ENCODE measurements at places on chromosomes 7 and 10. TPM values are rescaled to one million over a fixed set of nuclear protein-coding genes. Genes with fewer than 3 reads are reported as not detected.

The COL26A1 gene
- 3.5 TPM for total RNA-seq

The PBLD gene
- total RNA-seq = 4.2 TPM

- peak; percentile 85 for DNase-seq
Measured at GRCh38 chr7:78020136-78020873, 221.7 kb downstream of the PHTF2 start.

DNA sequence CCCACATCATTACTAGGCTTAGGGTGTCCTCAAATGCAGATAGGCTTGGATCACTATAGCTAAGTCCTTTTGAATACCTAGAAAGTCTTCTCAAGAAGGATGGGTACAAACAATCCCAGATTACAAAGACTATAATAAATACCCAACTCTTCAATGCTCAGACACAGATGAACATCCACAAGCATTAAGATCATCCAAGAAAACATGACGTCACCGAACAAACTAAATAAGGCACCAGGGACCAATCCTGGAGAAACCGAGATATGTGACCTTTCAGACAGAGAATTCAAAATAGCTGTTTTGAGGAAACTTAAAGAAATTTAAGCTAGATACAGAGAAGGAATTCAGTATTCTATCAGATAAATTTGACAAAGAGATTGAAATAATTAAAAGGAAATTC lies 108.0 kb upstream of the PLPP4 start:
- DNase-seq = no peak

DNA sequence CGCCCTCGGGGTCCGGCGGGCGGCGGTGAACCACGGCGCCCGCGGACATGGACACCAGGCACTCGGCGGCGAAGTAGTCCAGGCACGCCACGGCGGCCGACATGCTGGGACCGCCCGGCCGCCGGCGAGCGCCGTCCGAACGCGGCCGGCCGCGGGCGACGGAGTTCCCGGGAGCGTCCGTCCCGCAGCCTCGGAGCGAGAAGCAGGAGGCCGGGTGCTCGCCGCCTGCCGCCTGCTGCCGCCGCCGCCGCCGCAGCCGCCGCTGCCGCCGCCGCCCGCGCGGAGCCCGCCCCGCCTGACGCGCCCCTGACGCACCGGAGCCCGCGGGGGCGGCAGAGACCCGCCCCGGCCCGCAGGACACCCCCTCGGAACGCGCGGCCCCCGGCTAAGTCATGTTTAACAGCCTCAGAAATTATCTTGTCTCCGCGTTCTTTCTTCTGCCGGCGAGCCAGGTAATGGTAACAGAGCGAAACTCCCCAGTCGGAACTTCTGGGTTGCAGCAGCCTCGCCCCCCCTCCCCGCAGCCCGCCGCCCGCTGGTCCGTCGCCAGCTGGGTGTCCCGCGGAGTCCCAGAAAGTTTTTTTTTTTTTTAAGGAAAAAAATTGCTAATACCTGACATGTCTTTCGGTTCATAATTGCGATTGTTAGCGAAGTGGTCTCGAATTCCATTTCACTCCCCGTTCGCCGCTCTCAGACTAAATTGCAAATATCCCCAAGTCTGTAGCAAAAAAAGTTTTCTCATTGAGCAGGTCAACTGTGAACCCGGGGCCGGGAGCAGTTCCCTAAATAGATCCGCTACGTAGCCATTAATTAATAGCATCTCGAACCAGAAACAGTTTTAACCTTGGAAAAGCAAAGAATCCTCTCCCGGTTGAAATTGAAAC lies at the start of gene KLF14:
Gene KLF14, minus strand, starts transcription at position 277 of the 884 bp plus-strand sequence. Its CDS starts 174 bp downstream, at position 103.
- peak; percentile 58 for DNase-seq

GRCh38 chr7:45267262-45267661 lies 109.7 kb downstream of the RAMP3 start:
- DNase-seq = no peak

GRCh38 chr10:112185959-112186358 lies 2.4 kb upstream of the GPAM start:
- no peak for DNase-seq
